ENCODE measurements at places on chromosomes 5 and 9.

GRCh38 chr5:30368064-30368463, 825.4 kb upstream of the CDH6 start:
- no peak for DNase-seq

DNA sequence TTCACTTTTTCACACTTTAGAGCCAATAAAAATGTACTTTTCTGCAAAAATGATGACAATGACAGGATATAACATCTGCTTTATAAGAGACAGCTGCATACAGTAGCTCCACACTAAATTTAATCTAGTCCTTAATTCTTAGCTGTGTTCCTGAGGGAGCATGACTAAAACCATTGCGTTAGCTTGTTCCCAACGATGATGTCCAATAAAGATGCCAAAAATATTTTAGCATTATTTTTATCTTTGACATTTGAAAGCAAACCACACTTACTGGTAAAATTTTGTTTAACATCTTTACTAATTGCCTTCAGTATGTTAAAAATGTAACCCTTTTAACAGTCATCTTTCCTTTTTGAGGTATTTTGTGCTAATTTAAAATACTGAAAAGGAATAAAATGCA, 382.7 kb downstream of the CHSY3 start:
- DNase-seq = no peak

DNA sequence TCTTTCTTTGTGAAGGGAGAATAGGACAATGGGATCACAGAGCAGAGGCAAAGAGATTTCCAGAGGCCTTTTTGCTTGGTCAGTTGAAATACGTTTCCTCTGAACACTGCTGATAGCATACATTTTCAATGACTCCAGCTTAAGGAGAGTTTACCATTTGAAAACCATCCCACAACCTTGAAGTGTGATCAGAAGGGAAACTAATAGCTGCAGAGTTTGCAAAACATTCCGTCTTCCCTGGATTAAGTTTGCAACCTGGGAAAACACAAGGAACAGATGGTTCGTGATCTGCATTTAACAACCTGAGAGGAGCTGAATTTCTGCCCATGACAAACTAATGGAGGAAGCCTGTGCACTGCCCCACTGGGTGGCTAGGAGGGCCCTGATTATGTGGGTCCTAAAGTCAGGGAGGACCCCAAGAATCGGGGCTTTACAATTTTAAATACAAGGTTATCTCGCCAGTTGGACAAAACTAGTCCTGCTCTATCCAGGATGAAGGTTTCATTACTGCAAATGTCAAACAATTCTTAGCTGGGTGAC, 35.6 kb downstream of the MTX3 start:
- no peak for DNase-seq

GRCh38 chr5:107814183-107814827, 143.6 kb upstream of the EFNA5 start:
- DNase-seq = no peak

DNA sequence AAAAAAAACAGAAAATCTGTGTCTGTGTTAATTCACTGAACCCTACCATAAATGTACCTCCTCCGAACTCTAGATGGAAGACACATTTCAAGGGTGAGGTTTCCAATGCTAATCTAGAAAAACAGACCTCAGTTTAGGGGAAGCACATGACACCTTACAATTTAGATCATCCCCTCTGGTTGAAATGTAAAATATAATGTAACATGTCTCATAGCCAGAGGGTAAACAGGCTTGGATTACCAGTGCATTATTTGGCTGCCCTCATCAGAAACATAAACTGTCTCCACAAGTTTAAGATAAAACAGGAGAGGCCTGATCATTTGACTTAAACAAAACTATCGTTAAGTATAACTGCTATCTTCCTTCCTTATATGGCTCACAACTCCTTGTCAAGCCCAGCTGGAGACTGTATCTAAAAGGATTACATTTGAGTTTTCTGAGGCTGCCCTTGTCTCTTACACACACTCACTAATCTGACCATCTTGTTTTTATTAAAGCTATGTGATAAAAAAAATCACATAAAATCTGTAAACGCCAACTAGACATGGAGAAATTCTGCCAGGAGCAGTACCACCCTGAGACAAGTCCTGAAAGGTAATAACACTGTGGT, 105.7 kb downstream of the LURAP1L start:
- DNase-seq = no peak
